ENCODE measurements at places on chromosomes 12 and 14. TPM values are rescaled to one million over a fixed set of nuclear protein-coding genes. Genes with fewer than 3 reads are reported as not detected.

- H3K4me3 ChIP-seq: no peak overlapping the region
- no peak for DNase-seq
- H3K27me3 ChIP-seq: no peaks in the 10 kb centered on the region
- no peak overlapping the region for H3K27ac ChIP-seq
These were observed 48.2 kb upstream of the DCN start for GRCh38 chr12:91230841-91231240.

GRCh38 chr14:81523616-81524015, 10.0 kb downstream of the SEL1L start:
- no peak overlapping the region for H3K27ac ChIP-seq
- H3K27me3 ChIP-seq: no peaks in the 10 kb centered on the region
- peaks cover 28% of the 10 kb centered on the region for H3K36me3 ChIP-seq
- no peak for DNase-seq

DNA sequence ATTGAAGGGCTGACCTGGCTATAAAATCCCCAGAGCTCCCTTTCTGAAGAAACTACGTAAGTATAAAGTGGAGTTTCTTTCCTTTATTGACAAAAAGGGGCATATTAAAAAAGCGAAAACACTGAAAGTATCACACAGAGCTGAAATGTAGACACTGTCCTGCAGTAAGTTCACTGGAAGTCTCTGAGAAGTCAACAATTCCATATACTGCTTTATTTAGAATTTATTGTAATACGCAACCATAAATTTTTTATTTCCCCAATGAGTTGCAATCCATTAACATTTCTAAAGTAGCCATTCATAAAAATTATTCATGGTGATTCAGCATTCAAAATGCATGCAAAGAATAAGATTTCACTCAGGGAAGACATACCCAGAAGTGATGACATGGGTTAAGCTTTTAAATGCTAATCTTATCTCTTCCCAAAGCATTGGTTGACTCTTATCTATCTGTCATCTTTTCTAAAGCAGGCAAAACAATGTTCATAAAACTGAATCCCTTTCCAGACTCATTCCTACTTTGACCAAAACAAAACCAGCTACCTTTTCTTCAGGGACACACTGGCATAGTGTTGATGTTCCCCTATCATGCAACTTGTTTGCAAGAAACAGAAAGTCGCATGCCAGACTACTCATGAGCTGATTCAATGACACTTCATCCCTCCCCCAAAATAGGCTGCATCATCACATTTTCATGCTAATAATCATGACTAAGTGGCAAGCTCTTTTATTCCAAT, 17.3 kb downstream of the KITLG start:
- peaks cover 60% of the 10 kb centered on the region for H3K4me1 ChIP-seq
- H3K4me3 ChIP-seq: peak overlapping the region; percentile 3
- H3K36me3 ChIP-seq: no peaks in the 10 kb centered on the region
- H3K27me3 ChIP-seq: no peaks in the 10 kb centered on the region
- peak overlapping the region; percentile 72 for H3K27ac ChIP-seq

DNA sequence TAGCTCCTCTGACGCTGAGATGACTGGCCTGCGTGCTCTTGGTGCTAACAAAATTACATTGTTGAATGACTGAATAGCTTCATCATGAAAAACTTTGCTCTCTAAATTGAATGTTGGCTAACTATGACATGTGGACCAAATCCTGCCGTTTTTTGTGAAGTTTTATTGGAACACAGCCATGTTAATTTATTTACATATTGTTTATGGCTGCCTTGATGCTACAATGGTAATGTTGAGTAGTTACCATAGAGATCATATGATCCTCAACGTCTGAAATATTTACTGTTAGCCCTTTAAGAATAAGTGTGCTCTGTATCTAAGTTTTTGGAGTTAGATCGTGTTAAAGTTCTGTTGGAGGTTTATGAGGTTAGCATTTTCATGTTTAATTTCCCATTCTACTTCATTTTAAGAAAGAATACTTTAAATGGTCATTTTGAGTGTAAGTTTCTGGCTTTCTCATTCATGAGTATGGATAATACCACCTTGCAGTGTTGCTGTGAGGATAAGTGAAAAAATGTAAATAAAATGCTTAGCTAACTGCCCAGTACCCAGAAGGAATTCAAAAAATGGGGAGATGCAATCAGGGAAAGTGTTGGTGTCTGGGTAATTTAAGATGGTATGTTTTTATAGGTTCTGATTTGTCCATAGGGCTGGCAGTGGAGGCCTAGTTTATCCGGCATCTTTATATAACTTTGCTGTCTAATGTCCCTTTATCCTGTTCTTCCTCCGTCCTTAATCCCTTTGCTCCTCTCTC, 35.3 kb downstream of the NUBPL start:
- no peaks in the 10 kb centered on the region for H3K36me3 ChIP-seq
- H3K27ac ChIP-seq: no peak overlapping the region
- H3K27me3 ChIP-seq: no peaks in the 10 kb centered on the region
- no peaks in the 10 kb centered on the region for H3K4me1 ChIP-seq

- H3K27me3 ChIP-seq: no peaks in the 10 kb centered on the region
- no peaks in the 10 kb centered on the region for H3K36me3 ChIP-seq
- H3K27ac ChIP-seq: no peak overlapping the region
- DNase-seq: no peak
These were observed 274.9 kb upstream of the SRRM4 start for GRCh38 chr12:118706437-118706836.

DNA sequence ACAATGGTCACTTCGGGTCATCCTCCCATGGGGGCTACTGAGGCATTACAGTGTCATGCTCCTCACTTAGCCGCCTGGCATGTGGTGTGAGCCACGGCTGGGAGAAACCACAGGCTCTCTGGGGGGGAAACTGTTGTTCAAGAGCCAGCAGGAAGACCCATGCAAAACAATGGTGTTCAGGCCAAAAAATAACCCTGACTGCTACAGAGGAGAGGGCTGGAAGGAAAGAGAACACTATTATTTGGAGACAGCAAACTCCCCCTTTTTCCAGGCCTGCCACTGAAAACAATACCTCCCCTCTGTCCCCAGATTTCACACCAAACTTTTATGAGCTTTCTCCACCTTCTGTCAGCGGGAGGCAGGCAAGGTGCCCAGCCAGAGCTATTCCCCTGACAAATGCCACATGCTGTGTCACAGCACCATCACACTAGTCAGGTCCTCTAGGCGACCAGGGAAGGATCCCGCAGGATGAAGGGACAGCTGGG, 83.7 kb downstream of the CHGA start:
- H3K4me1 ChIP-seq: peaks cover 35% of the 10 kb centered on the region
- H3K27ac ChIP-seq: 0 out of 2 replicates have a peak overlapping the region, but pooled peaks have one; percentile 7
- no peak overlapping the region for H3K4me3 ChIP-seq
- DNase-seq: no peak
- H3K36me3 ChIP-seq: no peaks in the 10 kb centered on the region

DNA sequence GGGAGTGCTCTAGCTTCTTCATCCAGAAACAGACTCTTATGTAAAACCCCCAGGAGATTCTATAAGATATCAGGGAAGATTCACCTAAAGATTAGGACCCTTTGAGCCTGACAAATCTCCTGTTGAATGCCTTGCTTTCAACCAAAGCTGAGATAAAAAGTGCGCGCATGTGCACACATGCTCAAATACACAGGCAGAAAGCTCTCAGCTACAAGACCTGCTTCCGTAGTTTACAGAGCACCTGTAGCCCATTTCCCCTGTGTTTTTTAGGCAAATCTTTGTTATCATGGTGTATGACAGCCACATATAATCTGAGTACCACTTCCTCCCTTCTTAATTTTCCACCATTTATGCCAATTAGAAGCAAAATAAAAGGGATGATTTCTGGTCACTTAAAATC, 866.9 kb downstream of the NRXN3 start:
- no peak overlapping the region for H3K4me3 ChIP-seq
- no peak overlapping the region for H3K27ac ChIP-seq
- peaks cover 17% of the 10 kb centered on the region for H3K27me3 ChIP-seq

- no peak overlapping the region for H3K27ac ChIP-seq
- H3K27me3 ChIP-seq: no peaks in the 10 kb centered on the region
- no peak for DNase-seq
These were observed 134.3 kb downstream of the RIMBP2 start for GRCh38 chr12:130581782-130582181.

DNA sequence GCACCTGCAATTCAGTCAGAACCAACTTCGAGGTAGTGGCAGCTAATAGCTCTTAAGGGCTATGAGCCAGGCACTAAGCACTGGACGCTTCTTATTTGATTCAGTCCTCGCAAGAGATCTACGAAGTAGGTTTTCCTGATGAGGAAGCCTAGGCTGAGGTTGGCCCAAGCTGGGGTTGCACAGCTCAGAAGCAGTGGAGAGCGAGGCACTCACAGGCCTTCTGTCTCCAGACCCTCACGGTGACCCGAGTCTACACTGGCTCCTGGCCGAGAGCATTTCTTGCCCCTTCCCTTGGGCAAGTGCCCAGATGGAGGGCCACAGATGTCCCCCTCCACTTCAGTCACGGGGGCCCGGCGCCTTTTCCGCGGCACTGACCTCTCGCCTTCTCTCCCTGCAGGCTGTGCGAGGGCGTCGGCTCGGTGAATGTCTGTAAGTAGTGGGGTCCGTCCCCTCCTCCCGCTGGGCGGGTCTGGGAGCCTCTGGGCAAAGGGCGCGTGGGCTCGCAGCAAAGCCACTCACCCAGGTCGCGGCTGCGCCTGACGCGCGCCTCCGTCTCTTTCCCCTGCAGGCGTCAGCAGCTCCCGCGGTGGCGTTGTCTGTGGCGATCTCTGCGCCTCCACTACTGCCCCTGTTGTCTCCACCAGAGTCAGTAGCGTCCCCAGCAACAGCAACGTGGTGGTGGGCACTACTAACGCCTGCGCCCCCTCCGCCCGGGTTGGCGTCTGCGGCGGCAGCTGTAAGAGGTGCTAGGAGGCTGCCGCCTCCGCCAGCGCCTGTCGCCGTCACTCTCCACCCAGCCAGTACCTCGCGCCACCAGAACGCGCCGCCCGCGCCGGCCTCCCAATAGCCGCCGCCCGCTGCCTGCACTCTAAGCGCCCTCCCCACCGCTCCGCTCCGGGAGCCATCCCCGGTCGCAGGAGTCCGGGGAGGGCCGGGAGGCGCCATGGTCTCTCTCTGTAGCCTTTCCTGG, 13.1 kb downstream of the KRT83 start:
- H3K27ac ChIP-seq: no peak overlapping the region
- H3K4me1 ChIP-seq: peaks cover 9% of the 10 kb centered on the region
- peak; percentile 78 for DNase-seq

GRCh38 chr14:58749066-58749669, 111.4 kb downstream of the DACT1 start:
- DNase-seq: peak; percentile 91
- H3K4me1 ChIP-seq: peaks cover 52% of the 10 kb centered on the region
- peak overlapping the region; percentile 19 for H3K27ac ChIP-seq
- no peaks in the 10 kb centered on the region for H3K27me3 ChIP-seq
- H3K36me3 ChIP-seq: no peaks in the 10 kb centered on the region

DNA sequence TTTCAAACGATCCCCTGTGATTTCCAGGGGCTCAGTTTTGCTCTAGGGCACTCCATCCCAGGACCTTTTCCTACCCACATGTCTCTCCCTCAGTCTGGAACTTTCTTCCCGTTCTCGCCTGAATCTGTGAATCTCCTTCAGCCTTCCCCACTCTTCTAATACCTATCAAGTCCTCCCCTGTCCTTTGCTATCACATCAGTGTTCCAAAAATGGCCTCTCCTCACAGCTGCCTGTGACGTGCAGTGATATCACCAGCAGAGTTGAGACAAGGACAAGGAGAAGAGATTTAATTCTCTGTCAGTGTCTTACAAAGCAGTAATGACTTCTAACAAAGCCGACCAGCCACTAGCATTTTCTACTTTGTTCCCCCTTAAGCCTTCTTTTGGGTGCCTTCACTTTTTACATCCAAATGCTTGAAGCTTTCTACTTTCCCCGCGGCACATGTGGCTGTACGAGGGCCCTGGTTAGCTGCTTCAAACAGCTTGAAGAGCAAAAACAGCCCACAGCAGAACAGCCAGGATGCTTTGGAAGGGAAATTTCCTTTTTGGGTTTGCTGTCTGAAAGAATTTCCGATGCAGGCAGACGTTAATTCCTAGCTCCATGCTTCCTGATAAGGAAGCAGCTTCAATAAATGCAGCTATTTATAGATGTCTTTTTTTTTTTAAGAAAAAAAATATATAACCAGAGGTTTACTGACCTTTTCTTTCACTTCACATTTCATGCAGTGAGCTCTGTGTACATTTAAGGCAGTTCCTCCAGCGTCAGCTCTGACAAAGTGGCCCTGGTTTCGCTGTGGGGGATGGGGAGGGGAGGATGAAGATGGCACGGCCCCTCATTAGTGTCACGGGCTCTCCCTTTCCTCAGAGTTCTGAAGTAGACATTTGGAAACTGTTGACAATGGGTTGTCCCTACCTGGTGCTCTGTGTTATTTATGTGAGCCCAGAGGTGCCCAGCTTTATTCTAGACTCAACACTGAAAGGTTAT, 109.3 kb downstream of the ETV6 start:
- no peaks in the 10 kb centered on the region for H3K36me3 ChIP-seq
- no peaks in the 10 kb centered on the region for H3K27me3 ChIP-seq
- no peak overlapping the region for H3K27ac ChIP-seq
- H3K4me3 ChIP-seq: no peak overlapping the region
- DNase-seq: no peak
- H3K4me1 ChIP-seq: peaks cover 23% of the 10 kb centered on the region

The SERPINA4 gene
- not detected for total RNA-seq

The TAS2R8 gene
- total RNA-seq: not detected

The B4GALNT3 gene
- 0.11 TPM for total RNA-seq

The TMTC2 gene
- 3.5 TPM for total RNA-seq

All from GM23248 (cell line).